Stomach (tissue), 19 donors: ENCODE measurements at places on chromosomes 2 and 18. TPM values are rescaled to one million over a fixed set of nuclear protein-coding genes. Genes with fewer than 3 reads are reported as not detected.

Gene LINC00305
- not detected for polyA plus RNA-seq

Gene SF3B6
- polyA plus RNA-seq = 139 TPM

Gene LIPG
- polyA plus RNA-seq = 0.76 TPM

Gene COL4A3
- 1.1 TPM for polyA plus RNA-seq

Gene PFN4
- polyA plus RNA-seq = not detected

Gene ONECUT2
- not detected for polyA plus RNA-seq

GRCh38 chr2:204655101-204655500 is 109.8 kb downstream of the PARD3B start:
- H3K27me3 ChIP-seq = no peaks in the 10 kb centered on the region
- H3K27ac ChIP-seq = no peak overlapping the region
- H3K4me3 ChIP-seq = no peak overlapping the region
- H3K4me1 ChIP-seq = peaks cover 5% of the 10 kb centered on the region

GRCh38 chr18:29457316-29457889 is 1280.5 kb upstream of the CDH2 start:
- no peak overlapping the region for H3K4me3 ChIP-seq
- peak; percentile 1 for DNase-seq
- H3K36me3 ChIP-seq = no peaks in the 10 kb centered on the region
- H3K4me1 ChIP-seq = no peaks in the 10 kb centered on the region

DNA sequence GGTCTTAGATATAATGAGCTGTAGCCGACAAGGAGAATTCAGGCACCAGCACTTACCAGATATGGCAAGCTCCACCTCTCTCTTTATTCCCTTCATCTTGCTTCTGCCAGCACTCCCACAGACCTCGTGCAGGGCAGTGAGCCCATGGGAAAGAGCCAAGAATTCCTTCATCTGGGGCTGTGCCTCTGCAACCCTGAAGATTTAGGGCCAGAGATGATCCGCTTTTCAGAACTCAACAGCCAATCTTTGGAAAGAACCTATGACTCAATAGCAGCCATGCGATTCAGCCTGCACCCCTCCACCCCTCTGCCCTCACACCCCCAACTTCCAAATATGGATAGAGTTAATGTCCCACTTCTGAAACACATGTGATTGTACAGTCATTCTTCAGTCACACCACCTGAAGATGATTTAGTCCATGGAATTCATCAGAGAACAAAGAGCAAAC is 533.7 kb upstream of the TNP1 start:
- no peaks in the 10 kb centered on the region for H3K27me3 ChIP-seq
- peaks cover 46% of the 10 kb centered on the region for H3K4me1 ChIP-seq
- H3K36me3 ChIP-seq = no peaks in the 10 kb centered on the region
- peak; percentile 42 for DNase-seq
- H3K4me3 ChIP-seq = no peak overlapping the region

- no peak overlapping the region for H3K4me3 ChIP-seq
- no peak overlapping the region for H3K27ac ChIP-seq
- DNase-seq = no peak
- no peaks in the 10 kb centered on the region for H3K36me3 ChIP-seq
- H3K27me3 ChIP-seq = no peaks in the 10 kb centered on the region
- no peaks in the 10 kb centered on the region for H3K4me1 ChIP-seq
These were observed 1092.5 kb downstream of the LRP1B start for GRCh38 chr2:141038341-141038740.

GRCh38 chr18:42838546-42839145 is 276.8 kb downstream of the RIT2 start:
- no peaks in the 10 kb centered on the region for H3K4me1 ChIP-seq
- no peak overlapping the region for H3K27ac ChIP-seq
- H3K27me3 ChIP-seq = no peaks in the 10 kb centered on the region
- no peak for DNase-seq
- H3K36me3 ChIP-seq = no peaks in the 10 kb centered on the region

DNA sequence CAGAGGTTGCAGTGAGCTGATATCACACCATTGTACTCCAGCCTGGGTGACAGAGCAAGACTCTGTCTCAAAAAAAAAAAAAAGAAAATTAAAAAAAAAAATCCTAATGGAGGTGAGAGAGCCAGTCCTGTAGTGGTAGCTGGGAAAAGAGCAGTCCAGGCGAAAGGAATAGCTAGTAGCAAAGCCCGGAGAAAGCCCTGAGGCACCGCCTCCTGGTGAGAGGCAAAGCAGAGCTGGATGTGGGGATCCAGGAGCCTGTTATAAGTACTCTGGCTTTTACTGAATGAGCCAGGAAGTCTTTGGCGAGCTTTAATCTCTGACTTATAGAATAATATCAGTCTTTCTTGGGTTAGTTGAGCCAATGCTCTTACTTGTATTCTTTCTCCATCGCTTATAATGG is 6.6 kb upstream of the KLHL23 start:
- no peak overlapping the region for H3K27ac ChIP-seq
- H3K27me3 ChIP-seq = no peaks in the 10 kb centered on the region
- H3K4me3 ChIP-seq = no peak overlapping the region
- DNase-seq = no peak
- H3K36me3 ChIP-seq = no peaks in the 10 kb centered on the region
- H3K4me1 ChIP-seq = no peaks in the 10 kb centered on the region

DNA sequence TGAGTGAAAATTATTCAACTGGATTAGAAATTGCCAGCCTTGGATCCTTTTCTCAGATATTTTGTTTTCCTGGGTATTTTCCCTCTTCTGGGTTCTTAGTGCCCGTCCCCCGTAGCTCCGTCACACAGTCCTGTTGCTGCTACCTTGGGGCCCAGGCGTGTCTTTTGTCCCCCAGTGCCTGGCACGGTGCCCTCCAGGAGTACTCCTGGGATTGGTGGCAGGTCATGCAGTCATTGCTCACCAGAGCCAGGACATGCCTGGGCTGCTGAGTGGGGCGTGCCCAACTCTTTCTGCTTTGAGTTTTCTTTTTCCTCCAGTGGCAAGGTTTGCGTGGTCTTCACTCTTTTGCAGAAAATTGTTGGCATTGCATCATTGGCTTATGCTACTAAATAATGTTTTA is 275.2 kb downstream of the AGAP1 start:
- no peak for DNase-seq
- no peak overlapping the region for H3K27ac ChIP-seq
- H3K27me3 ChIP-seq = no peaks in the 10 kb centered on the region
- H3K4me3 ChIP-seq = no peak overlapping the region

GRCh38 chr2:70659551-70659950 is 105.9 kb upstream of the TGFA start:
- no peak overlapping the region for H3K4me3 ChIP-seq
- peaks cover 7% of the 10 kb centered on the region for H3K27me3 ChIP-seq
- H3K27ac ChIP-seq = no peak overlapping the region
- H3K4me1 ChIP-seq = no peaks in the 10 kb centered on the region
- no peak for DNase-seq

GRCh38 chr2:241818229-241818942 is 9.4 kb downstream of the NEU4 start:
- H3K4me1 ChIP-seq = no peaks in the 10 kb centered on the region
- peak; percentile 3 for DNase-seq
- peaks cover 71% of the 10 kb centered on the region for H3K27me3 ChIP-seq
- H3K27ac ChIP-seq = no peak overlapping the region
- no peak overlapping the region for H3K4me3 ChIP-seq
